Neural crest cell (in vitro differentiated cells): ENCODE measurements at places on chromosomes 3 and 15. TPM values are rescaled to one million over a fixed set of nuclear protein-coding genes. Genes with fewer than 3 reads are reported as not detected.

DNA sequence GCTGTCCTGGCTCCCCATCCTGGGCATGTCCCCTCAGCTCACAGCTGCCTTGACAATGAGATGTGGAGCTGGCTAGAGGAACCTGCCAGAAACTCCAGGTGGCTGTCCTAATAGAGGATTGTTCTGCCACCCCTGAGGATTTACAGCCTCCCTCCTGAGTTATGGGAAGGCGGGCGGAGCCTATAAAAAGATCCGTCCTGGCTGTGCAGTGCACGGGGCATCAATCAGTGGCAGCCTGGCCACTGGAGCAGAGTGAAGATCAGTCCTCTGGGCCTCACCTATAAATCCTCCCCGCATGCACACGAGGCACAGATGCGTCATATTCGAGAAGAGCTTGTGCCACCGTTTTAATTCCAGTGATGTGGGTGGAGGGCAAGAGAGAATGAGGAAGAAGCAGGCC is 90.0 kb downstream of the MEGF11 start:
- no peak overlapping the region for H3K4me3 ChIP-seq
- no peaks in the 10 kb centered on the region for H3K36me3 ChIP-seq
- DNase-seq: no peak

DNA sequence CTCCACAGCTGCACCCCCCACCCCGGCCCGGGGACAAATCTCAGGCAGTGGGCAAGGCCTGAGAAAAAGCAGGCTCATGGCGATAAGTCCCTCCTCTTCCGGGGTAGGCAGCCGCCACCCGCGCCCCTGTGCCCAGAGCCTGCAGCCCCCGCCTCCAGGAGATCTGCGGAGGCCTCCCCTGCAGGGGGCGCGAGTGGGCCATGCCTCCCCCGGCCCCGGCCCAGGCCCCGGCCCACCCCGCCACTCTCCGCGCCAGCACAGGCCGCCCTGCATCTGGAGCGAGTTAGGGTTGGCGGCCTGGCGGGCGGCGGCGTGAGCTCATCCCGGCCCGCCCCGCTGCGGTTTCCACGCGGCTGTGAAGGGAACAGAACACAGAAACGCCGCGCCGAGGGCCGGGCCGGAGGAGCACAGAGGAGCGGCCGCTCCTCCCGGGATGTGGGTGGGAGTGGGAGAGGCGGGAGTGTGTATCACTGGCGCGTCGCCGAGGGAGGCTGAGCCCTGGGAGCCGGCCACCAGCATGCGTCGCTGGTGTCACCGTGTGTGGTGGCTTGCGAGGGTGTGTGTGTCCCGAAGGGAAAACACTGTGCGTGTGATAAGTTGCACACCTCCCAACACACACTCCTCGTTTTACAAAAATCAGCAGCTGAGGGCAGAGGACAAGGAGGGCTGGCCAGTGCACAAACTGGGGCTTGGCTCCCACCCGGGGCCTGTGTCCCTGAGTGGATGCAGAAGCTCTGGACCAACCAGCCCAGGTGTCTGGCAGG is 17.2 kb downstream of the MYL3 start:
- no peaks in the 10 kb centered on the region for H3K36me3 ChIP-seq
- no peak overlapping the region for H3K27ac ChIP-seq
- peaks cover 14% of the 10 kb centered on the region for H3K4me1 ChIP-seq
- DNase-seq: no peak
- H3K27me3 ChIP-seq: peaks cover 13% of the 10 kb centered on the region

CGNL1 gene
- total RNA-seq: 1.2 and 1.3 TPM in 2 replicates

- H3K36me3 ChIP-seq: no peaks in the 10 kb centered on the region
- H3K27ac ChIP-seq: no peak overlapping the region
- no peak overlapping the region for H3K4me3 ChIP-seq
- H3K27me3 ChIP-seq: peaks cover 64% of the 10 kb centered on the region
- no peak for DNase-seq
These were observed 3.8 kb upstream of the OR4F15 start for GRCh38 chr15:101808201-101808600.

GRCh38 chr3:184275381-184275701 is 481 bp upstream of the ECE2 start:
- H3K36me3 ChIP-seq: no peaks in the 10 kb centered on the region
- no peak overlapping the region for H3K4me3 ChIP-seq
- H3K27ac ChIP-seq: peak overlapping the region; percentile 37
- H3K4me1 ChIP-seq: no peaks in the 10 kb centered on the region
- H3K27me3 ChIP-seq: peaks cover 37% of the 10 kb centered on the region

MST1R gene
- 1.4 and 2.6 TPM in 2 replicates for total RNA-seq

GOLGA6D gene
- total RNA-seq: not detected in 2 replicates

UCN2 gene
- 1.3 TPM in 2 replicates for total RNA-seq

THPO gene
- total RNA-seq: 0.55 and 0.98 TPM in 2 replicates

- H3K27me3 ChIP-seq: no peaks in the 10 kb centered on the region
- H3K27ac ChIP-seq: no peak overlapping the region
- peaks cover 3% of the 10 kb centered on the region for H3K36me3 ChIP-seq
- H3K4me1 ChIP-seq: peaks cover 44% of the 10 kb centered on the region
- no peak for DNase-seq
These were observed 142.7 kb downstream of the FNDC3B start for GRCh38 chr3:172181932-172182586.

PLAAT1 gene
- 3.0 and 4.0 TPM in 2 replicates for total RNA-seq

GRCh38 chr3:147395899-147396711 is 10.2 kb downstream of the ZIC4 start:
- H3K4me3 ChIP-seq: peak overlapping the region; percentile 92
- H3K27ac ChIP-seq: peak overlapping the region; percentile 84
- H3K27me3 ChIP-seq: peaks cover 100% of the 10 kb centered on the region
- DNase-seq: no peak
- peaks cover 12% of the 10 kb centered on the region for H3K36me3 ChIP-seq
- peaks cover 71% of the 10 kb centered on the region for H3K4me1 ChIP-seq

- H3K27ac ChIP-seq: no peak overlapping the region
- H3K4me1 ChIP-seq: no peaks in the 10 kb centered on the region
- no peak overlapping the region for H3K4me3 ChIP-seq
- H3K27me3 ChIP-seq: no peaks in the 10 kb centered on the region
- H3K36me3 ChIP-seq: no peaks in the 10 kb centered on the region
These were observed 33.4 kb upstream of the CHRM5 start for GRCh38 chr15:33934921-33935320.

- peak overlapping the region; percentile 81 for H3K4me3 ChIP-seq
- peaks cover 97% of the 10 kb centered on the region for H3K27me3 ChIP-seq
- H3K4me1 ChIP-seq: peaks cover 61% of the 10 kb centered on the region
- peaks cover 24% of the 10 kb centered on the region for H3K36me3 ChIP-seq
- no peak overlapping the region for H3K27ac ChIP-seq
These were observed 956 bp downstream of the ZIC1 start for GRCh38 chr3:147410116-147410525.

DNA sequence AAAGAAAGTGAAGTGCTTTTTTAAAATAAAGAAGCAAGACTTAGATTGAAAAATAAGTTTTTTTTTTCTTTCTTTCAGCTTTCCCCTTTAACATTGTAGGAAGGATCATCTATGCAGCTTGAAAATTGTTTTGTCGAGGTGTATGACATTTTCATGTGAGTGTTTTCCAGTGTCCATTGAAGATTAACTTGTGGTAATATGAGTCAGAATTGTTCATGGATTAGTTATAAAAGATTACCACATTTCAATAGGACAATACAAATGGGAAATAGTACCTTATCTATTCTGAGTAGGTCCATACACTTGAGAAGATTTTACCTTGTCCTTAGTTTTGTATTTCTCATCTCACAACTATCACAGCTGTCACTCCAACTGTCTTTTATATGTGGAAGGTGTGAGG is 1234.7 kb downstream of the NSUN3 start:
- H3K4me3 ChIP-seq: no peak overlapping the region
- H3K27ac ChIP-seq: no peak overlapping the region
- no peak for DNase-seq
- H3K27me3 ChIP-seq: no peaks in the 10 kb centered on the region
- no peaks in the 10 kb centered on the region for H3K4me1 ChIP-seq

CHL1 gene
- 0.14 and 0.44 TPM in 2 replicates for total RNA-seq

GRCh38 chr15:71687902-71688508 is 122.3 kb upstream of the NR2E3 start:
- peaks cover 9% of the 10 kb centered on the region for H3K27me3 ChIP-seq
- H3K27ac ChIP-seq: no peak overlapping the region
- no peak overlapping the region for H3K4me3 ChIP-seq
- no peaks in the 10 kb centered on the region for H3K36me3 ChIP-seq
- no peak for DNase-seq
- no peaks in the 10 kb centered on the region for H3K4me1 ChIP-seq

GRCh38 chr15:95044745-95045417 is 813.5 kb downstream of the MCTP2 start:
- H3K27ac ChIP-seq: no peak overlapping the region
- no peaks in the 10 kb centered on the region for H3K27me3 ChIP-seq
- DNase-seq: no peak
- H3K4me1 ChIP-seq: peaks cover 11% of the 10 kb centered on the region

CFAP91 gene
- 7.0 TPM in 2 replicates for total RNA-seq

- no peak overlapping the region for H3K4me3 ChIP-seq
- H3K27ac ChIP-seq: no peak overlapping the region
- no peaks in the 10 kb centered on the region for H3K4me1 ChIP-seq
- no peaks in the 10 kb centered on the region for H3K36me3 ChIP-seq
- DNase-seq: no peak
These were observed 219.0 kb downstream of the NFKBIZ start for GRCh38 chr3:102068327-102068726.

RTP1 gene
- not detected in 2 replicates for total RNA-seq

DNA sequence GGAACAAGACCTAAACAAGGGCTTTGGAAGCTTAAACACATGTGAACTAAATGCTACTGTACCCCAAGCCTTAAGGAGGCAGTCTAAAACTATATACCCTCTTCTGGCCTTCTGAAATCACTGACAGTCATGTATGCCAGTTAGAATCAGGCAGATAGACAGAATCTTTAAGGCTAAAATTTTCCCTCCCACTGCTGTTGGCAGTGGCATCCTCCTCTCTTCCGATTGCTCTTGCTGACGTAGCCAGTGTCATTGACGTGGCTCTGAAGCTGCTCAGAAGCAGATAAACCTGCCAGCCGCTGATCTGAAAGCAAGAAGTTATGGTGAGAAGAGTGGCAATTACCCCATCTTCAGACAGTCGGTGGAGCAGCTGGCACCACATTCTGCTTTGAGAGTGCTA is 3.3 kb downstream of the RYR3 start:
- no peak overlapping the region for H3K4me3 ChIP-seq
- peaks cover 86% of the 10 kb centered on the region for H3K27me3 ChIP-seq
- H3K27ac ChIP-seq: no peak overlapping the region
- DNase-seq: no peak
- H3K36me3 ChIP-seq: peaks cover 2% of the 10 kb centered on the region

MYL3 gene
- total RNA-seq: not detected in 2 replicates

- no peak for DNase-seq
- peaks cover 16% of the 10 kb centered on the region for H3K36me3 ChIP-seq
- H3K27me3 ChIP-seq: no peaks in the 10 kb centered on the region
- H3K27ac ChIP-seq: no peak overlapping the region
- H3K4me1 ChIP-seq: no peaks in the 10 kb centered on the region
These were observed 11.3 kb upstream of the PIAS1 start for GRCh38 chr15:68042855-68043222.

GRCh38 chr3:155739154-155739553 is 5.7 kb downstream of the PLCH1 start:
- no peak overlapping the region for H3K27ac ChIP-seq
- H3K27me3 ChIP-seq: peaks cover 5% of the 10 kb centered on the region
- no peak overlapping the region for H3K4me3 ChIP-seq
- DNase-seq: no peak
- H3K4me1 ChIP-seq: peaks cover 42% of the 10 kb centered on the region

GRCh38 chr3:69288161-69288895 is 97.6 kb downstream of the FRMD4B start:
- peak overlapping the region; percentile 36 for H3K4me3 ChIP-seq
- peak overlapping the region; percentile 94 for H3K27ac ChIP-seq
- peak; percentile 23 for DNase-seq
- H3K36me3 ChIP-seq: peaks cover 2% of the 10 kb centered on the region
- H3K27me3 ChIP-seq: no peaks in the 10 kb centered on the region
- H3K4me1 ChIP-seq: peaks cover 60% of the 10 kb centered on the region

TNFSF10 gene
- total RNA-seq: not detected in 2 replicates

GRCh38 chr3:52238193-52238760 is 681 bp downstream of the TWF2 start:
- H3K27me3 ChIP-seq: peaks cover 6% of the 10 kb centered on the region
- peak overlapping the region; percentile 57 for H3K27ac ChIP-seq
- H3K4me3 ChIP-seq: peak overlapping the region; percentile 97
- H3K36me3 ChIP-seq: no peaks in the 10 kb centered on the region
- peaks cover 27% of the 10 kb centered on the region for H3K4me1 ChIP-seq

- H3K36me3 ChIP-seq: no peaks in the 10 kb centered on the region
- DNase-seq: no peak
- H3K4me3 ChIP-seq: no peak overlapping the region
- H3K27me3 ChIP-seq: no peaks in the 10 kb centered on the region
- H3K27ac ChIP-seq: no peak overlapping the region
These were observed 4.6 kb upstream of the SAMMSON start for GRCh38 chr3:69994919-69995318.

PLSCR4 gene
- total RNA-seq: 1.0 and 1.1 TPM in 2 replicates

GRCh38 chr15:59013246-59013873 is 25.9 kb downstream of the RNF111 start:
- no peak for DNase-seq
- peaks cover 15% of the 10 kb centered on the region for H3K36me3 ChIP-seq
- no peaks in the 10 kb centered on the region for H3K27me3 ChIP-seq
- H3K27ac ChIP-seq: no peak overlapping the region
- peaks cover 3% of the 10 kb centered on the region for H3K4me1 ChIP-seq
- no peak overlapping the region for H3K4me3 ChIP-seq

DNA sequence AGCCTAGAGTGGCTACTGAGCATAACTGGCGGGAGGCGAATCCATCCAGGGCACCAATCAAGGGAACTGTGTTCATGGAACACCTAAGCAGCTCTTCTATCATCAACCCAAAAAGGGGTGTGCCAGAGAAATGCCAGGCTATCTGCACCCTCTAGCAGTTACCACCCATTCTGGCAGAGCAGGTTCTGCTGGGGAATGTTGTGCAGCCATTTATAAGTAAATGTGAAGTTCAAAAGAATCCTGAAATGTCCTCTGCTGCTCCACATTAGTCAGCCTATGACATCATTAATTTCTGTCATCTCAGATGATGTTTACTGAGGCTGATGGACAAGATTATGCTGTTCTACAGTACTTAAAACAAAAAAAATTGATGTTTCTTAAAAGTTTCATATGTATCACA is 7.7 kb downstream of the SKIC8 start:
- H3K27ac ChIP-seq: no peak overlapping the region
- no peaks in the 10 kb centered on the region for H3K4me1 ChIP-seq
- no peaks in the 10 kb centered on the region for H3K36me3 ChIP-seq
- H3K4me3 ChIP-seq: no peak overlapping the region
- no peaks in the 10 kb centered on the region for H3K27me3 ChIP-seq

GRCh38 chr3:41198046-41198445 is 1.3 kb upstream of the CTNNB1 start:
- H3K27ac ChIP-seq: no peak overlapping the region
- peaks cover 33% of the 10 kb centered on the region for H3K4me1 ChIP-seq
- H3K36me3 ChIP-seq: no peaks in the 10 kb centered on the region
- H3K4me3 ChIP-seq: peak overlapping the region; percentile 93
- peaks cover 7% of the 10 kb centered on the region for H3K27me3 ChIP-seq
- DNase-seq: no peak

DNA sequence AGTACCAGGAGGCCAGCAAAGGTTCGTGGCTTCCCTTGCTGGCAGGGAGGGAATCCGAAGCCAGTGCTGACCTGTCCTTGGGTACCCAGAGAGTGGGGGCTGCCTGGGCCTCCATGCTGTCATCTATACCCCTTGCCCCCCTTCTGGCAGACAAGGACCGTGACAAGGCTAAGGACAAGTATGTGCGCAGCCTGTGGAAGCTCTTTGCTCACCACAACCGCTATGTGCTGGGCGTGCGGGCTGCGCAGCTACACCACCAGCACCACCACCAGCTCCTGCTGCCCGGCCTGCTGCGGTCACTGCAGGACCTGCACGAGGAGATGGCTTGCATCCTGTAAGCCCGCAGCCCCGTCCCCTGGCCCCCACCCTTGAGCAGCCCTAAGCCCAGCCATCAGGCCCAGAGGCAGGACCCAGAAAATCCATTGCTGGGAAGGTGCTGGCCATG is 2.8 kb downstream of the FES start:
- H3K27me3 ChIP-seq: no peaks in the 10 kb centered on the region
- H3K4me1 ChIP-seq: peaks cover 5% of the 10 kb centered on the region
- no peak for DNase-seq

SUSD5 gene
- 1.8 and 2.1 TPM in 2 replicates for total RNA-seq
